ENCODE measurements at places on chromosomes 7 and 10. TPM values are rescaled to one million over a fixed set of nuclear protein-coding genes. Genes with fewer than 3 reads are reported as not detected.

- peak; percentile 25 for DNase-seq
Observed at GRCh38 chr7:142012825-142013511, 17.3 kb downstream of the MGAM start.

GRCh38 chr10:34190580-34190979 lies 624.5 kb downstream of the PARD3 start:
- DNase-seq = no peak

GRCh38 chr10:114611617-114612016 lies 46.5 kb downstream of the ABLIM1 start:
- DNase-seq = no peak

GRCh38 chr7:1248143-1248915 lies 15.7 kb downstream of the UNCX start:
- DNase-seq = peak; percentile 73

DNA sequence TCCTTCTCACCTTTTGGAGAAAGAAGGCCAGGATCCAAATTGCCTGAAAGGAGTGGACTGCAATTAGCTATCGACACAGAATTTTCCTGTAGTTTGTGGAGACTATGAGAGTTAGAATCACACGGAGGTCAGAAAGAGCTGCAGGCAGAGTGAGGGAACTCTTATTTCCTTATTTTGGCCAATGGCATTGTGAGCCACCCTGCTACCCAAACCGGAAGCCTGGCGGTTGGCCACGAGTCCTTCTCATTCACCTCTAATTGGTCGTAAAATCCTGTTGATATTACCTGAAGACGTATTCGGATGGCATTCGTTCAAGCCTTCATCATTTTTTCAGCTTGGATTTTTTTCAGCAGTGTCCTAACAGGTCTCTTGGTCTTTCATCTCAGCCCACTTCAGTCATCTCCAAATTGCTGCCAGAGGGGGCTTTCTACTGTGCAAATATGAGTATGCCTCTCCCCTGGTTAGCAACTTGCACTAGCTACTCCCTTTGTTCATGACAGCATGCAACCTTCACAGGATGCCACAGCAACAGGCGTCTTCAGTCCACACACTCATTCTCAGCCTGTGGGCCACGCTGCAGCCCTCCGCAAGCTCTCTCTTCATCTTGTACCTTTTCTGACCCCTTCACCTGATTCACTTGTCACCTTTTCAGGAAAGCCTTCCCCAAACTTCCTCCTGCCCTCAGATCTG lies 66.9 kb downstream of the GATA3 start:
- DNase-seq = no peak

DNA sequence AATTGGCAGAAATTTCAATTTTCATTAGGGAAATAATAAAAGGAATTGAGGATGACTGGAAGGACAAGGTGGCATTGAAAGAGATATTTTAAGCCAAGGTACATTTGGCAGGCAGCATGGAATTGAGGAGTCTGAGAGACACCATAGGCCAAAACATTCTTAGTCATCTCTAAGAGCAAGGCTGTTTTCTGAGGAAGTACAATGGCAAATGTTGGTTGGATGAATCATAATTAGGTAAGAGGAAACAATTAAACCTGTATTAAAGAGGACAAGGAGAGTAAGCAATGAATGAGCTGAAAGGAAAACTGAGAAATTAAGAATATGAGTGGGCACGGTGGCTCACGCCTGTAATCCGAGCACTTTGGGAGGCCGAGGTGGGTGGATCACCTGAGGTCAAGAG lies 86.3 kb downstream of the MRPL32 start:
- DNase-seq = no peak

DNA sequence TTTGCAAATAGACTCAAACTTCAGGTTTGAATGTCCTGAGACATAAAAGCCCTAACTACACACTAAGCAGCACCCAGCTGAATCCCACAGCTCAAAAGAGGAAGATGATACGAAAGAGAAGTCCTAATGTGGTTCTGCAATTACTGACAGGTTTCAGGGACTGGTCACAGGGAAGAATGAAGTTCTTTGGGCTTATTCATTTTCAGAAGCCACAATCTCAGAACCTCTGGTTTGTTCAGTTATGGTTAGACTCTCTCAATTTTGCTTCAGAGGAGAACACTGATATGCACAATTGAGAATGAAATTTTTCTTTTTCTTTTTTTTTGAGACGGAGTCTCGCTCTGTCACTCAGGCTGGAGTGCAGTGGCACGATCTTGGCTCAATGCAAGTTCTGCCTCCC lies 94.6 kb upstream of the FAM180A start:
- no peak for DNase-seq

DNA sequence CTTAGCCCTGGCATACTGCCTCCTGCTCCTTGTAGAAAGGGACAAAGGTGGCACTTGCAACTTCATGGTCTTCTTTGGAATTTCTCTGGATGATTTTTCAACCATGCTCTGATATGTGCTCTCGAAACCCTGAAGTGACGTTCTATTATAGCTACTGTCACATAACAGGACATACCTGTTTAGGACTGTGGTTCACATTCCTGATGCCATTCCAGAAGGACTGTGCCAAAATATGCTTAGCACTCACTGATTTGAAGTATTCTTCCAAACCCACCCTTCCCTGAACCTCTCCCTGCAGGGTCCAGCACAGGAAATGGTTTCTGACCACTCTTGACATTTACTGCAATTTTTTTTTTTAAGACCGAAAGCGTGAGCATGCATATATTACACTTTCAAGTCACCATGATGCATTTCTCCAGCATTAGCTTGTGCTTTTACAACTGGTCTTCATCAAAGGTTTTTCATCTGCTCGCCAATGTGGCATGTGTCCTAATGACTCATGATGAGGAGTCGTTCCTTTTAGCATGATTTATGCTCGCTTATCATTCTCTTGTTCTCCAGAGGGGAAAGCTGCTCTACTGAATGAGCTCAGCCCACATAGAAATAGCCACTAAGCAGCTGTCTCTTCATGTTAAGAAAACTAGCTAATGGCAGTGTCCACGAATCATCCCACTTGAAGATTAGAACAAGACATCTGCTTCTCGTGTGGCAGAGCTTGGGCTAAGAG lies 135.2 kb downstream of the ADAM12 start:
- DNase-seq = no peak

- DNase-seq = no peak
Observed at GRCh38 chr7:30557245-30557644, 37.4 kb upstream of the GARS1 start.

- no peak for DNase-seq
Observed at GRCh38 chr7:68461430-68461829, 1136.8 kb upstream of the AUTS2 start.

DNA sequence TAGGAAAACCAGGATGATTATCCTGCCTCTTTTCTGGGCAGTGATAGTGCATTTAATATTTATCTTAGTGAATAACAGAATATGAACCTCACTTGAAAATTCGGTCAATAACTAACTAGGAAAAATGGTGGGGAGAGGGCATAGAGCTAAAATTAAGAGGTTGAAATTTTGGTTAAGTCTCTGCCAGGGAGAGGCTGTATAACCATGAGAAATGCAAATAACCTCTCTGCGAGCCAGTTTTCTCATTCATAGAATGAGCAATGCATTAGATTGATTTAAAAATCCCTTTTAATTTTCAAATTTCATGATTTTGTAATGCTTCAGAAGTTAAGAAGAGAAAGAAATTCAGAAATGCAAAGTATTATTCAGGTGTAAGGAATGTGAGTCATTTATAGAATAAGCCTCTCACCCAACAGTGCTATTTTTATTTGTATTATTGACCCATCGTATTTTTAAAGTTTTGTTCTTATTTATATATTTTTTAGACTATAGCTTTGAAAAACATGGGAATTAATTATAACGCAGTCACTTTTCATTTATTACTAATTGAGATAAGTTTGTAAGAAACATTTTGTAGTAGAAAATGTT lies 104.7 kb downstream of the PHF14 start:
- DNase-seq = no peak

DNA sequence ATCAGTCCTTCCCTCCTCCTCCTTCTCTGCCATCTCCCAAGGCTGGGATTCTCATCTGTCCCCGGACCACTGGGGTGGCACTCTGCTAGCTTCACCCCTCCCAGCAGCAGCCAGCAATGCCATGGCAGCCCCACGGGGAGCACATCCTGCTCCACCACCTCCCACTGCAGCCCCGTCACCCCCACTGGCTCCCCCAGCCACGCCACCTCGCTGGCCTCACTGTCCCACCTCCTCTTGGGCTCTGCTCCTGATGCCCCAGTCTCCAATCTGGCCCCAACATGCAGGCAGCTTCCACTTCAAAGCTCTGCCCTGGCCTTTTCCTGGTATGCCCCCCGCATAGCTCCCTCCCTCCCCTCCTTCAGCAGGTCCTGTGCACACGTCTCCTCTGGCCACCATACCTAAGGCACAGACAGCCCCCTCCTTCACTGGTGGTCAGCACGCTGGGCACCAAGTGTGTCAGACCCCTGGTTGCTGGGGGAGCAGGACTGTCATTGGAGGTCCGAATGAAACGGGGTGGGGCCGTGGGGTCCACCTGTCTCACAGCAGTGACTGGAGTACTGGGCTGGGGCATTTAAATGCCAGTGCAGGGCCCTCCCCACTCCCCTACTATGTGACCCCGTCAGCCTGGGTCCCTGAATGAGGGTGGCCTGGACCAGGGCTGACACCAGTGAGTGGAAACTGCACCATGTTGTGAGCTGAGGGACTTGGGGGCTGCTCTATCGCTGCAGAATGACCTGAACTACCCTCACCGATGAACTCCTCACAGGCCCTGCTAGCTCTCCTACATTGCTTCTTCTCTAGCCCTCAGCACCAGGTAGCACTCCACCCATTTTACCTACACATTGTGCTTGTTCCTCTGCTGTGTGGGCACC lies 38.7 kb downstream of the RASGEF1A start:
- no peak for DNase-seq

- no peak for DNase-seq
Observed at GRCh38 chr7:116331020-116331419, 120.7 kb downstream of the TES start.

- DNase-seq = no peak
Observed at GRCh38 chr10:73211106-73211811, 35.8 kb downstream of the DNAJC9 start.

DNA sequence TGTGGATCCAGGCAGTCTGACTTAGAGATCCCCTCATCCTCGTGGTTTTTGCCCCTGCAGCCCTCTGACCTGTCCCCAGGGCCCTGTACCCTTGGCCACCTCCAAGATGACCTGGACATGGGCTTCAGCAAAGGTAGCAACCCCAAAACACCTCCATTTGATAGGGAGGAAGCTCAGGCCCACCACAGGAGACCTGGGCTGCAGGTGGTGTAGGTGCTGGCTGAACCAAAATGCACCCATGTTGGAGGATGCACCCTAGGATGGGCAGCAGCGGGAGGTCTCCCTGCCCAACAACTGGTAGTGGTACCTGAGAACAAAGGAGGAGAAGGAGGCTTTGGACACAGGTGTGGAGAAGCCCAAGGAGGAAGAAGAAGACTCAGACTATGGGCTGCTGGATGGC lies 188.7 kb downstream of the ZNF716 start:
- no peak for DNase-seq

GRCh38 chr7:157522189-157522588 lies 185.4 kb downstream of the DNAJB6 start:
- no peak for DNase-seq

SEMA3C gene
- 0.54 TPM for total RNA-seq

TASOR2 gene
- 39.0 TPM for total RNA-seq

SPDYE6 gene
- not detected for total RNA-seq

ANKRD2 gene
- not detected for total RNA-seq

TAS2R41 gene
- total RNA-seq = not detected

SLC16A9 gene
- 48.5 TPM for total RNA-seq

LRRC17 gene
- total RNA-seq = 4.3 TPM

CALHM3 gene
- total RNA-seq = not detected

AFAP1L2 gene
- total RNA-seq = 6.9 TPM

RTKN2 gene
- total RNA-seq = 65.9 TPM

PAOX gene
- 4.6 TPM for total RNA-seq

SUN3 gene
- not detected for total RNA-seq

LMOD2 gene
- total RNA-seq = not detected

PPP1R17 gene
- total RNA-seq = 0.09 TPM

SPOCK2 gene
- total RNA-seq = 3.2 TPM

CPA4 gene
- total RNA-seq = not detected
